ENCODE measurements at places on chromosomes 2 and 18.
A peak's percentile ranks its signal among the peaks of the same experiment; 100 is the strongest.

GRCh38 chr2:95138702-95139101 lies 17.1 kb upstream of the MRPS5 start:
- no peak for DNase-seq

DNA sequence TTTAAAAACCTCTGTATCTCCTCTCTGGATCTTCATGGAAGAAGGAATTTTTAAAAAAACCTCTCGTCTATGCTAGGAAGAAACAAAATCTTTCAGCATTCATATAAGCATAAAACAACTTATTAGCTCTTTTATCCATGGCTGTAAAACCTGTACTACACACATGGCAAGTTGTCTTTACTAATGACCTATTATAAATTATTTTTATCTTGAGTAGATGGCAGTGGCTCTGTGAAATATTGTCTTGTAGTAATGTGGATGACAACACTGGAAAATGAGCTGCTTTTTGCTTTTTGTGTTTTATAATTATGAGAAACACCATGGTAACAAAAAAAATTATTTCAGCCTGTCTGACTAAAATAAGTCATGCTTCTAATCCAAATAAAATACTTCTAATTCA lies 18.9 kb downstream of the PHLPP1 start:
- no peak for DNase-seq

GRCh38 chr2:37809525-37809924 lies 115.6 kb upstream of the RMDN2 start:
- DNase-seq: peak; percentile 54

DNA sequence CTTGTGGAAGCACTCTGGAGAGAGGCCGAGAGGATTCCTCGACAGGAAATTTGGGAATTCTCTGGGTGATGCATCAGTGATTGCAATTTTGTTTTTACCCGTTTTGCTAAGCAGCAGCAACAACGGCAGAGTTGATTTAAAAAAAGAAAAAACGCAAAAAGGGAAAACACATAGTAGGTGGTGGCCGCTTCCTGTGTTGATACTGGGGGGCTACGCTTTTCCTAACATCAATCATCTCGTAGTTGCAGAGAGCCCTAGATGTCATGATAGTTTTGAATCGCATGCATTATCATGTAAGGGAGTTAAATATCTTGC lies 271 bp upstream of the RBM43 start:
- DNase-seq: no peak

DNA sequence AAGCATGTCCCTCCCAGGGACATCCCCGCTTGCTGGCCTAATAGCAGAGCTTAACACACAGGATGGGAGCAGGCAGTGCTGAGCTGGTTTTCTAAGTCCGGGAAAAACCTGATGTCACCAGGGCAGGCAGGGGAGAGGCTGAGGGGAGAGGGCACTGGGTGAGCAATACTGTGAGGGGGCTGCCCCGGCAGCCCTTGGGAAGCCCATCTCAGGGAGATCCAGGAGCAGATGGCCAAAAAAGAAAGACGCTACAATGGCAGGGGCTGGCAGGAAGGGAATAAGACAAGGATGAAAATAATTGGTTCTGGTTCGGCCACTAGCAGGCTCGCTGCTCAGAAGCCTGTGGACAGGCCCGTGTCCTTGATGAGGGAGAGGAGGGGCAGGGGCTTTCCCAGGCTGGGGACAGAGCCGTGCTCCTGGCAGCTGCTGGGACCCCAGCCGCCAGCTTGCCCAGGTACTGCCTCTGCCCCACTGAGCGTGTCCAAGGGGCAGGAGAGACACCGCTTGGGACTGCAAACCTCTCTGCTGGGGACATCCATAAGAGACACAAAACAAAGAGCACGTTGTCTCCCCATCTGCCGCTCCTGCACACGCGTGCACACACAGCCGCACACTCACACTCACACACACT lies 30.2 kb downstream of the SMAD7 start:
- no peak for DNase-seq

DNA sequence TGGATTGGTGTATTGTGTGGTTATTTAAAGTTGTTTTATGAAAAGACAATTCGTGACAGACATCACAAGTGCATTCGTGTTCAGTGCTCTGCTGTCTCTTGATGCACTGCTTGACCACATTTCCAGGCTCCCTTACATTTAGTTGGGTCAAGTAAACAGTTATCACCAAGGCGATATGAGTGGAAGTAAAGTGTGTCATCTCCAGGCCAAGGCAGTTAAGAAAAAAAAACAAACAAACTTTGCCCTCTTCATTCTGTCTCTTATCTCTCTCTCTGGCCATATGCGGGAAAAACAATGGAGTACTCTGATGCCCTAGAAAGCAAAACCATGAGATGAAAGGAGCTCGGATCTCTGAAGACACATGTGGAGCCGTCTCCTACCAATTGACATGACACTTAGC lies 131.1 kb downstream of the DSEL start:
- no peak for DNase-seq

- no peak for DNase-seq
Observed at GRCh38 chr2:215835657-215836056, 177.7 kb downstream of the MREG start.

DNA sequence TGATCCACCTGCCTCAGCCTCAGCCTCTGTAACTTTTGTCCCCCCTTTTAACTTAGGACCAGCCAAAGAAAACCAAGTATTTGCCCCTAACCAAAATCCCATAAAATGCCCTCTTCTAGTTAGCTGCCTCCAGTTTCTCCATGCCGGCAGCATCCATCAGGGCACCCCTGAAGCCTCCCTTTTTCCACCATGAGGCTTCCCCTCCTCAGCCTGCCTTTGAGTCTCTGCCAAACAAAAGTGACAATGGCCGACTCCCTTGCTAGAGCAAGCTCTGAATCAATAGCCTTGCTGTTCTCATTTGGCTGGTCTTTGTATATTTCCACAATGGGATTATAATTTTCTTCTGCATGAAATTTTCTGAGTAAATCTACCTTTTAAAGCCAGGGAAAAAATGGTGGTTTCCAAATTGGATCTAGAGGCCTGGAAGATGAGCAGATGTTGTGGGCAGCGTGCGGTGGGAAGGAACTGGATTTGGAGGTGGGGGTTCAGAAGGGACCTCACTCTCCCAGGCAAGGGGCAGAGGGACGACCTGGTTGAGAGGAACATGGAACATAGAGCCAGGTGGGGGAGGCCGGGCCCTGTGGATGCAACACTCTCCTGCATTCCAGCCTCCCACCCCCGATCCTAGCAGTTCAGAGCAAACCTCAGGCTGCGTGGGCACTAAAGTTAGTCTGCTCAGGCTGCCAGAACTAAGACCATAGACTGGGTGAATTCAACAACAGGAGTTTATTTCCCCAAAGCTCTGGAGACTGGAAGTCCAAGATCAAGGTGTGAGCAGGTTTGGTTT lies 80.6 kb downstream of the HS6ST1 start:
- DNase-seq: no peak
